Activated naive CD4-positive, alpha-beta T cell (primary cell): ENCODE measurements at places on chromosomes 1 and 21.

DNA sequence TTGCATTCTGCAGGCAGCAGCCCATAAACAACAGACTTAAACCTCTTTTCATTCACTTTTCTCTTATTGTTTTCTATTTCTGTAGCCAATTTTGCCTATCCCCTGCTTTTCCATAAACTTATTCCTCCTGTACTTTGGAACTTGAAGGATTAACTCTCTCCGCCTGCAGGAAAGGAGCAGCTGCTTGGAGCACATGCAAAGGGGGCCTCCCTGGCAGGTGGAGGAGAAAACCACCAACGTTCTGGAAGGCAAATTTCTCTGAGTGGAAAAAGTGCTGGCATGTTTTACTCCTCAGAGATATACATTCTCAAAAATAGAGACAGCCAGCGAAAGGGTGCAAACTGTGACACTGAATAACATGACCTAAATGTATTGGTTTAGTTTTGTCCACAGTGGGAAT lies 33.6 kb downstream of the RGS21 start:
- no peak for DNase-seq

GRCh38 chr1:226021401-226021800 lies 22.3 kb upstream of the SDE2 start:
- no peak for DNase-seq

DNA sequence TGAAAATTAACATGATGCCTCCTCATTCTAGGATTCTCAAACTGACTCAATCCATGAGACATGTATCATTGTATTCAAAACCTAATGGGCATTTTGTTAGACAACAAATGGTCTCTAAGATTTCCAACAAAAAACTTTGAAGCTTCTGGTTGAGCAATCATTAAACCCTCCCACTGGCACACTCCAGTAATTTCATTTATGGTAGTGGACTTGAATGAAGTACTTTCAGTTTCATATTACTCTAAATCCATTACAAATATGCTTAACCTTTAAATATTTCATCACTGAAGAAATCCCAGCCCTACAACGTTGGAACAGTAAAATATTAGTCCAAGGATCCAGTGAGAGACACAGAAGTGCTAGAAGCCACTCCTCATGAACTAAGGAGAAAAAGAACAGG lies 43.5 kb downstream of the GBP6 start:
- no peak for DNase-seq

DNA sequence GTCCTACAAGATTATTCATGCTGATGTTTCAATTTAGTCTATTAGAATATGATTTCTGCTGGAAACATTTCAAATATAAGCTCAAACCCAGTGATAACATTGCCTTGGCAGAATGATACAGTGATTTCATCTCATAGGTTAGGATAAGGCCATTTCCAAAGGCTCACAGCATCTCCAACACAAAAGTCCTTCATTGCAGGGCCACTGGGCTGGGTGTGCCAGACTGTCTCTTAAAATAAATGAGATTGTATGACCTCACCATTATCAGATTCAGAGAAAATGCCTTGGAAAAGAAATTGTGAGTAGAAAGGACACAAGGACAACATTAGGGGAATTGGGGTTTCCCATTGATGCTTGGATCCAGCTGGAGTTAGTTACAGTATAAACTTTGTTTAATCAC lies 30.4 kb downstream of the NGF start:
- no peak for DNase-seq

DNA sequence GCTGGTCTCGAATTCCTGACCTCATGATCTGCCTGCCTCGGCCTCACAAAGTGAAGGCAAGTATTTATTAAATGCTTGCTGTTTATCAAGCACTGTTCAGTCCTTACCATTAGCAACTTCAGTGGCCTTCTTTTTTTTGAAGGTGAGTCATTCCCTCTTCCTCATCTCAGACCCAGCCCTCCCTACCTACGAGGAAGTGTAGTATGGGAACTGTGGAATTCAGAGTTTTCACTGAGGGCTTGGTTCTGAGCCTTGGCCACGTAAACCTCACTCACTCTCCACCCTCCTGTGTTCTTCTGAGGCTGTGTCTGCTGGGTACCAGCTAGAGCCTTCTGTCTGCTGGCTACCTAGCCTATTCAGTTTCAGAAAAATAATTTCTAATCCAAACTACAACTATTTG lies 218.3 kb upstream of the SGIP1 start:
- no peak for DNase-seq

DNA sequence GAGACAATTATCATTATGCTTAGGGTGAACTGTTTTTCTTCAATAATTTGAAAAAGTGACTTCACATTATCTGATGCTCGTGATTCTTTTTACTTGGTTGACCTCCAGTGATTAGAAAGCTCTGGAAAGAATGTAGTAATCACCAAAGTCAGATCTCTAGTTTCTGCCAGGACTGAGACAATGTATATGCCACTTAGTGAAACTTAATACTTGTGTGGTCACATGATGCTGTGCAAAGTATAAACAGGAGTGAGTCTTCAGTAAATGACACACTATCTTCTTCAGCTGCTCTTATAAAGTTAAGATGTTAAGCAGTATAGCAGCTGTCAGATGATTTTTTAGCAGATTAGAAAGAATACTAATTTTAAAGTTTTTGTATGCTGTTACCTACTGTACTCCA lies 17.2 kb downstream of the VCAM1 start:
- DNase-seq = no peak

DNA sequence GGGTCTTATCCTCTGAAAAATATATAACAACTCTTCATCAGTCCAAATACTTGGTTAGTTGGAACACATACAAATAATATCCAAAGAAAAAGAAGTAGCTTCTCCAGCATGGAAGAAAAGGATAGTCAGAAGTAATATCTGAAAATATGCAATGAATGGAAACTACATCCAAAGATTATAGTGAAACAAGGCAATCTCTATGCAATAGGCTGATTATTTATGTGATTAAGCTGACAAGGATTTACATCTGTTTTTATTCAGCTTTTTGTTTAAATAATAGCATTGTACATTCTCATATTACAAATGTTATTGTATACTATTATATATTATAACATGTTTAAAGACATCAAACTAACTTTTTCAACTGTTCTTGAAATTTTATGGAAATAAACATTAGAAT lies 15.3 kb upstream of the TGFBR3 start:
- no peak for DNase-seq

DNA sequence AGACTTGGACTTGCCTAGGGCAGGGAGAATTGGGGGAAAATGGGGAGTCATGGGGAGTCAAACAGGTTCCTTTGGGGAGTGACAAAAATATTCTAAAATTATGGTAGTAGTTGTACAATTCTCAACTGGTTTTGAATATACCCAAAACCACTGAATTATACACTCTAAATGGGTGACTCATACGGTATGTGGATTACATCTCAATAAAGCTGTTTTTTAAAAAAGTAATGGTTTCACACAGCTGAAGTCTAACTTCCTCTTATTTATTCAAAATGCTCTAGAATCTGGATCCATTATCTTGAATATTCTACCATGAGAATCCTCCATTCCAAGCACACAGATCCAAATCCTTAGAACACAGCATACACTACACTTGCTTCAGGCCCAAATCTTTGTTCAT lies 11.1 kb downstream of the EIF4G3 start:
- DNase-seq = no peak

GRCh38 chr1:89725631-89726030 lies 92.7 kb downstream of the LRRC8C start:
- DNase-seq = no peak
